ENCODE measurements at places on chromosomes 11 and 22. TPM values are rescaled to one million over a fixed set of nuclear protein-coding genes. Genes with fewer than 3 reads are reported as not detected.

DNA sequence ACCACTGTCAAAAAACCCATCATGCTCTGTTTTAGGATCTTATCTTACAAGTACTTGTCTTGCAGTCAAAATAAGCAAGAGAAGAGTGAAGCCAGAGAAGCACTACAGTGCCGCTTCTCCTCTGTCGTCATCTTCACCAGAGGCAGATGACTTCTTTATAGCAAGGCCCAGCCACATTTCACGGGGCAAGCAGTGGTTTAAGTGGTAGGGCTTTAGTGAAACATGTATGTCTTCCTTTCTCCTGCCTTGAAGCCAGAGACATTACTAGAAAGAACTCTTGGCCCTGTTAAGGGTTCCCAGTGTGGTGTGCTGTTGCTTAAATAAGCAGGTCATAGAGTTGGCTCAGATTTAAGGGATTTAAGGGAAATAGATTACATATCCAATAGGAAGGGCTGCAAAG is 42.9 kb upstream of the DEPDC7 start:
- DNase-seq, result no peak

- DNase-seq, result no peak
Measured at GRCh38 chr11:134052988-134053945, 15.6 kb upstream of the JAM3 start.

DNA sequence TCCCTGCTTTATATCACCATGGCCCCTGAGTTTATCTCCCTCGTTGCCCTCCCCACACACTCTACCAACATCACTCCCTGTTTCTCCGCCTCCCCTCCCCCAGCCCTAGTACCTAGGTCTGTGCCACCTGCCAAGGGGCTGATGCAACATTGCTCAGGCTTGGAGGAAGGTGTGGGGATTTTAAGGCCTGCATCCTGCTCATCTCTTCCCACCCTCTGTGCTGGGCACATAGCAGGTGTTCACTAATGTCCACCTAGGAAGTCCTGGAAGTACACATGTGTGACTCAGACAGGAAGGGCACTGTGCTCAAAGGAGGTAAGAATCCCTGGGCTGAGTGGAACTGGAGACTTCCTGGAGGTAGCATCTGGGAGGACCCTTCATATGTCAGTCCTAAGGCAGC is 37.0 kb downstream of the PDE2A start:
- DNase-seq, result no peak

- no peak for DNase-seq
Measured at GRCh38 chr11:47332303-47332711, 20.2 kb downstream of the MYBPC3 start.

DNA sequence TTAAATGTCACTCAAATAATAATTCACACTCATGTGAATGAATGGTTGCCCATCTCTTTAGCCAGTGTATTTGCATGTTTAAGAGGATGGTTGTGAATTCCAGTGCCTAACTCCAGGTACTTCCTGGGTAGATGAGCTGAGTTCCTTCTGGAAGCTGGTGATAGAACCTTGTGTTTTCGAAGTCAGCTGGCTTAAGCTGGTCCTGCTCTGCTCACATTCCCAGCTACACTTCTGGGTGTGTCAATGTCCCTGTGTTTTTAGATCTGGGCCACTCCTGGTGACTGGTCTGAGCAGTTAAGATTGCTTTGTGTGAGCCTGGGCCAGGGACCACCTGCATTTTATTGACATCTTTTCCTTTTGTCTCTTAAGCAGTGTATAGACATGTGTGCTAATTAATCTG is 10.6 kb downstream of the TEAD1 start:
- no peak for DNase-seq

DNA sequence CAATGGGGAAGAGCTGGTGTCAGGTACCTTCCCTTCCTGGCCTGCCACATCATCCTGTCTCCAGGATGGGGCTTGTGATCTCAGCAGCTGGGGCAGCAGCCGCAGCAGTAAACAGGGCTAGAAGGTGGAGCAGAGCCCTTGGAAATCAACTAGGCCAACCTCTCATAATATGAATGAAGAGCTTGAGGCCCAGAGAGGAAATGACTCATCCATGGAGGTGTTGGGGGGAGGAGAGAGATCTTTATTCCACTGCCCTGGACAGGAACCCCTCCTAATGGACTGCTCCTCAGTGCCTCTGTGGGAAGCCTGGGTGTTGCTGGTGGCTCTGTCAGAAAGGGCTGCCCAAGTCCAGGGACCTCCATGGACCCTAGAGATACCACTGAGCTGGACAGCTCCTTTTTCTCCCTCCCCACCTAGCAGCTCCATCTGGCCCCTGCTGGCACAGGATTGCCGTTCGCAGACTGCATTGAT is 111.8 kb downstream of the OSBP2 start:
- no peak for DNase-seq

DNA sequence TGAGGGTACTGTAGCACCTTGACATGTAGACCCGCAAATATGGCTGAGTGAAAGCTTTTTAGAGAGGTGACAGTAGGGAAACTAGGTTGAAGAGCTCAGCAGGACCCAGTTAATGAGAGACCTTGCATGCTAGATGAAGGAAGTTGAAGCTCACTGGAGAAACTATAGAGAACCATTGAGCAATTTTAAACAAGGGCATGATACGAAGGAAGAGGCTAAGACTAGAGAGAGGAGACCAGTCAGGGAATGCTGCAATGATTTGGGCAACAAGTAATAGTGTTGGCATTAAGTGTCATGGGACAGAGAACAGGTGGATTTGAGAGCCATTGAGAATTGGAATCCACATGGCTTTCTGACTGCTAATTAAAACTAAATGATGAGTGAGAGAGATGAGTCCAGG is 4.1 kb downstream of the OLFML1 start:
- DNase-seq, result no peak

DNA sequence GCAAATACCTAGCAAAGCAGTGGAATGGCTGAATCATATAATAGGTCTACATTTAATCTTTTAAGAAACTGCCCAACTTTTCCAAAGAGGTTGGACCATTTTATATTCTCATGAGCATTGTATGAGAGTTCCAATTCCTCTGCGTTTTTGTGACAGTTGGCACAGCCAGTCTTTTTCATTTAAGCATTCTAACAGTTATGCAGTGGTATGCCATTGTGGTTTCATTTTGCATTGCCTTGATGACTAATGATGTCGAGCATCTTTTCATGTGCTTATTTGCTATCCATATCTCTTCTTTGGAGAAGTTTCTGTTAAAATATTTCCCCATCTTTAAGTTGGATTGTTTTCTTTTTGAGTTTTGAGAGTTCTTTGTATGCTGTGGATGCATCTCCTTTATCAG is 38.7 kb downstream of the EIF3F start:
- DNase-seq, result no peak

DNA sequence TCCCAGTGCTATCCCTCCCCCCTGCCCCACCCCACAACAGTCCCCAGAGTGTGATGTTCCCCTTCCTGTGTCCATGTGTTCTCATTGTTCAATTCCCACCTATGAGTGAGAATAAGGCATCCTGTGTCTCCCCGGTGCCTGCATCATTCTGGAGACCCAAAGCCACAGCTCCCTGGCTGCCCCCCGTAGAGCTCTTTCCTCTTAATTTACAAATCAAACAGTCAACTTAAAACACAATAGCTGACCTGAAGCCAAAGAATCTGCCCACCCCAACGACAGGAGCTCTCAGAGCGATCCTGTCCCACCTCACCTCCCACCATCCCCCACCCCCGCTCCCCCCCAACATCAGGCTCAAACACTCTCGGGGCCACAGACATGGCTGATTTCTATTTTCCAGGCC is 558.3 kb downstream of the BRD1 start:
- DNase-seq, result no peak

DNA sequence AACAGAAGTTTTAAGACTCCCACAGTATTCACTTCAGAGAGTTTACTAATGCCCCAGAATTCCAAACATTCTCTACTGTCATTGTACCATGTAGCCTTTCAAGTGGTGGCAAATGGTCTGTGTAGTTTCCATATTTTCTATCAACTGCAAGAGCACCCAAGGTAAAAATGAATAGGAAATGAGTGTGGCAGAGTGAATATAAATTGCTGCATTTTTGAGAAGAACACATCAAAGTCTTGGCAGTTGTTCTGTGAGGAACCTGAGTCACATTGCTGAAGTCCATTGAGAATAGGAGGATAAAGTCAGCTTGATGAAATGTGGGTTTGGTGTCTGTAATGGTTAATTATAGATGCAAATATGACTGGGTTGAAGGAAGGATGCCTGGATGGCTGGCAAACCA is 193.6 kb downstream of the AASDHPPT start:
- DNase-seq, result no peak

DNA sequence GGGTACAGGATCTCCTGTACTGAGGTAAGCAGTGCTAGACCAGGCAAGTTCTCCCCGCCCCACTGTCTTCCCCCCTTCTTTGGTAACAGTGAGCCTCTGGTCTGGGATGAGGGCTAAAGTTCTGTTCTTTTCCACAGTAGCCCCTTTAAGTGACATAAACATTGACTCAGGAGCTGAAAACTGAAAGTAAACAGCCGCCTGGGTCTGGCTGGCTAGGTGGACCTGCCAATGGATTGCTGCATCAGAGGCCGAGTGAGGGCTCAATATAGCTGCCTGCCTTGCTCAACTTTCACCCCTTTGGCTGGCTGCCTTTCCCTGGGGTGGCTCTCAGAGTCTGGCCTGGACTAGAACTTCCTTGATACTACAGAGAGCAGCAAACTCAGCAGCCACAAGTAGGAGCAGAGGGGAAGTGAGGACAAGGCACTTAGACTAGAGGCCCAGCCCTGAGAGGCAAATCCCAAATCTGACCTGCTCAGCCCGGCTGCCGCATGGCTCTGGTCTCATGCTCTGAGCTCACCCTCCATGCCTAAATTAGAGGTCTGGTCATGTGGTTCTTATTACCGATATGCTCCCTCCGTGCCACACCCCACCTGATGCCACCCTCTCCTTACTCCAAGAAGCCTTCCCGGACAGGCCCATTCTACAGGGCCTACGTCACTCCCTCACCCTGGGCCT is 9.6 kb upstream of the UCP3 start:
- peak; percentile 59 for DNase-seq

DNA sequence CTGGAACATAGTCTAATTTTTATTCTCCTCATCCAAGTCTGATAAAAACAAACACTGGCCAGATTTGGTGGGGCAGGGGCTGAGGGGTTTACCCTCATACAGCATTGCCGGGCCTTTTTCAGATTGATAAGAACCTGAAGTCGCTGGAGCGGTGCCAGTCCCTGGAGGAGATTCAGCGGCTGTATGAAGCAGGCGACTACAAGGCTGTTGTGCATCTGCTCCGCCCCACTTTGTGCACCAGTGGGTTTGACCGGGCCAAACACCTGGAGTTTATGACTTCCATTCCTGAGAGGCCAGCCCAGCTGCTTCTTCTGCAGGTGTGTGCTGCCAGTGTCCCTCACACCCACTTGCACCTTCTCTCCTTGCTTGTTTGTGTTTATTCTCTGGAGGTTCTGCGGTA is 55.8 kb downstream of the CABIN1 start:
- no peak for DNase-seq

DNA sequence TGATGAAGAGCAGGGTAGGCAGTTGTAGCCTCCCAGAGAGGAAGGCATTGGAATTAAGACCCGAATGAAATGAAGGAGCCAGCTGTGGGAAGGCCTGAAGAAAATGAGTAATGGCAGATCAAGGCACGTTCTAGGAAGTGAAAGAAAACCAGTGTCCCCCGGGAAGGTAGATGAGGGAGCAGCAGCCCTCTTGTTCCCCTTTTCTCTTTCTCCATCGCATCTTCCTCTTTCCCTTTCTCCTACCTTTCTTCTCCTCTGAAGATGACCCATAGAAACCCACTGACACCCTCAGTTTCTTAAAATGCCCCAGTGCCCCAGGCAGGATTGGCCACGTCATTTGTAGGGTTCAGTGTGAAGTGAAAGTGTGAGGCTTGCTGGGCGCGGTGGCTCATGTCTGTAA is 172.6 kb upstream of the SEZ6L start:
- DNase-seq, result no peak

DNA sequence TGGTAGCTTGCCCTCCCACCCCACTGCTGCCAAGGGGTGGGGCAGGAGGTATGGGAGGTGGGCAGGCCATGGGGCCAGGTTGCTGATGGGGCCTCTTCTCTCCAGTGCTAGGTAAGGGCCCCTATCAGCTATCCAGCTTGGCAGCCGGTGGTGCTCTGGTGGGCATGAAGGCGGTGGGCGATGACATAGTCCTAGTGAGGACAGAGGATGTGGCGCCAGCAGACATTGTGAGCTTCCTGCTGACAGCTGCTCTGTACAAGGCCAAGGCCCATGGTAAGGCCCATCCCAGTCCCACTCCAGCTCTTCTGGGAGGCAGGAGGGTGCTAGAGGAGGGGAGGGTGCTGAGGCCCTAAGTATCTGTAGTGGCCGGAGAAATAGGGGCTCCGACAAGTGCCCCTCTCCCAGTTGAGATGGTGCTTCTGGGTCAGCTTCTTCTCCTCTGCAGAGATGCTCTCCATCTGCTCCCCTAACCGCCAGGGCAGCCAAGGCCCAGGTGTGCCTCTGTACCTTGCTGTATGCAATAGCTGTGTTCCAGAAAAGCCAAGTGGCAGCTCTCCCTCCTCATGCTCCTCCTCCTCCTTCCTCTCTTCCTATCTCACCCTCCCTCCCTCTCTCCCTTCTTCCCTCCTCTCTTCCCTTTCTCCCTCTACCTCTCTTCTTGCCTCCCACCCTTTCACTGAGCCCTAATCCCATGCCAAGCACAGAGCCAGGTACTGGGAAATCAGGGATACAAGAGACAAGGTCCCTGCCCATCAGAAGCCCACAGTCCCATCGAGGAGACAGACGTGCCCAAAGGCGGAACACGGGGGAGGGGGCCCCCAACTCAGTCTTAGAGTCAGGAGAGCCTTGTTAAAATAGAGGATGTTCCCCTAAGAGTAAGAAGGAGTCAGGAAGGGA is 55.3 kb downstream of the OTOG start:
- no peak for DNase-seq

- no peak for DNase-seq
Measured at GRCh38 chr11:134862105-134862502, 450.1 kb upstream of the B3GAT1 start.

DNA sequence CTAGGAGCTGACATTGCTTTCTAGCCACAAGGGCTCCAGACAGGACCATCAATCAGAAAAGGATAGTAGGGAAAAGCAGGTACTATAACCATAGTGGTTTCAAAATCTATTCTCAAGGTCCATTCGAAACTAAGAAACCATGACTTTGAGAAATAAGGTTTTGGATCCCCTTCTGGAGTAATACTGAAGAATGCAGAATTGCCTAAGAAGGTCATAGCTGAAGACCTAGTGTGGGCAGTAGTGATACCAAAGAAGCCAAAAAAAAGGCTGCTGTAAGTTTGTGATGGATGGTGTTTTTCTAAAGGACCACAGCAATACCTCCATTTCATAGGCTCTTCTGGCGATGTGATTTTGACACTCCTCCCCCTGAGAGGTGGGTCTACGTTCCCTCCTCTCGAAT is 163.1 kb downstream of the MAML2 start:
- DNase-seq, result no peak

GRCh38 chr22:42379966-42380537 is 52.2 kb downstream of the NFAM1 start:
- DNase-seq, result no peak

TUB gene
- 14.7 TPM for polyA plus RNA-seq

MLC1 gene
- 0.15 TPM for polyA plus RNA-seq

HBB gene
- polyA plus RNA-seq, result 0.22 TPM

NCR3LG1 gene
- 3.6 TPM for polyA plus RNA-seq

FAM180B gene
- polyA plus RNA-seq, result not detected

GAS2 gene
- 0.32 TPM for polyA plus RNA-seq

PDGFD gene
- 50.1 TPM for polyA plus RNA-seq

SCN3B gene
- polyA plus RNA-seq, result 0.09 TPM

RAG2 gene
- not detected for polyA plus RNA-seq

OSBPL5 gene
- polyA plus RNA-seq, result 11.9 TPM

RAB36 gene
- polyA plus RNA-seq, result 3.5 TPM

PHF21B gene
- 0.02 TPM for polyA plus RNA-seq
